ENCODE measurements at places on chromosomes 1 and 21.

DNA sequence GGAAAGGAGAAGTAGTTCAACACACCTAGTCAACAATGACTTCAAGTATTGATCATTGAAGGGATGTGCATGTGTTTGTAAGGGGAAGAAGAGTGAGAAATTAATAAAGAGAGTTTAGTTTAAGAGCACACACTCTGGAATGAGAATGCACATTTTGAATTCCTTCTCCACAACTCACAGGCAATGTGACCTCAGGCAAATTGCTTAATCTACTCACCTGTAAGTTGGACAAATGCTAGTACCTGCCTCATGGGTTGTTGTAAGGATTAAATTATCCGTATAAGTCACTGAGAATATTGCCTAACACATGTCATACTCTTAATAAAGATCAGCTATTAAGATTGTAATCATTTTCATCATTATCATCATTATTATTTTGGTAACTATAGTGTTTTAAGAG lies 204.0 kb upstream of the NFIA start:
- no peak for DNase-seq

- DNase-seq: no peak
These were observed 132.0 kb downstream of the SYF2 start for GRCh38 chr1:25100151-25100833.

GRCh38 chr21:34213959-34214358 lies 140.6 kb downstream of the MRPS6 start:
- DNase-seq: no peak

GRCh38 chr1:151982300-151983005 lies 11.2 kb downstream of the S100A10 start:
- DNase-seq: no peak

DNA sequence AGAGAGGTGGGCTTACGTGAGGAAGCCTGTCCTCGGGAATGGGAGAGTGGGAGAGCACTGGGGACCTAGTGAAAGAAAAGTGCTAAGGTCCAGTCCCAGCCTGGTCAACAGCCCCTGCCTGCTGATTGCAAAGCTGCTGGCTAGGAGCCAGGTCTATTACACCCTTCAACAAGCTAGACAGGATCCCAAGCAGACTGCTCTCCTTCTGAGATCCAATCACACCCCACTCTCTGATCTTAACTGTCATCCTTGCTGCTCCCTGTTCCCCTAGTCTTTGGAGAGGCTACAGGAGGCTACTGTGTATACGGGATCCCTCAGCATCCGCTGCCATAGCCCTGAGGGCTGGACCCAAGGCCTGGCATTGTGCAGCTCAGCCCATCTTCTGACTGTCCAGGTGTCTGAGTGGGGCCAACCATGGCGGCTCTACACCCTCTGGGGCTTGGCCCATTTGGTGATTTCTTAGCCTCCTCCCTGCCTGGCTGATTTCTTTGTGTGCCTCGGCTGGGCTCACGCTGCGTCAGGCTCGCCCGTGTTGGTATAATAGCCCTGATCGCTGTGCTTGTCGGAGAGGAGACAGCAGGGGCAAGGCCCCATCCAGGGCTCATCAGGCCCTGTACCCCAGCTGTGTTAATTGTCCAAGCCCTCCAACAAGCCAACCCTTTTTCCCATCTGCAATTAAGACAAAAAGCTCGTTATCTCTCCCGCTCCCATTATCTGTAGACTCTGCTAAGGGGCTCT lies 43.9 kb downstream of the NAV1 start:
- no peak for DNase-seq

DNA sequence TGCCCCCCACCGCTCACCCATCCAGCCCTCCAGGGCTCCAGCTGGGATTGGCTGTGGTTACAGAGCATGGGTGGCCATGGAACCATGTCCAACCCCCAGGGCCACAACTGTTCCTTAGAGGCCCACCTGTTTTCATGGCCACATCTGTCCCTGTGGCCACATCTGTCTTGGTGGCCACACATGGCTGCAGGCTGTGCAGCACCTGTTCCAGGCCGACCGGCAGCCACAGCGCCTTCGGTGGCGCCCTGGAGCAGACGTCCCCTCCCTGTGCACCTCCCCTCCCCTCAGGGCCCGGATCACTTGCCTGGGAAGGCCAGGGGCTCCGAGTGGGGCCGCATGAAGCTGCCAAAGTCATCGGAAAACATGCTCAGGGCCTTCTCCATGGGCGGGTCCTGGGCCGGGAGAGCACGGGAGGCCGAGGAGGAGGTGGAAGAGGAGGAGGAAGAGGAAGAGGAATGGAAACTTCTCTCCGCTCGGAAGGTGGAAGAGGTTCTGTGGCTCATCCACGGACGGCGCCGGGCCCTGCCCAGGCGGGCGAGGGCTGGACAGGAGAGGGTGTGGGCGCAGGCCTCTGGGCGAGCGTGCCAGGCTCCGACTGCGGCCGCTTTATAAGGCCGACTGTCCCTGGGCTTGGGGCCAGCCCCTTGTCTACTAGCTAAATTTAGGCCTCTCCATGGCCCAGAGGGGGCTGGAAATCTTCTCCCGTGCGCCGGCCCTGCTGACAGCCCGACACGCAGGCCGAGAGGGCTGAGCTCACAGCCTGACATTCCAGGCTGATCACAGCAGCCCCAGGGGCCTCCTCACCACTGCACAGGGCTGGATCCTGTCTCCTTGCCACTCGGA lies at the start of gene HSPB7:
TSS of gene HSPB7 (minus strand) at position 583 of the 843 bp plus-strand sequence. CDS start at position 503, 80 bp downstream.
- peak; percentile 27 for DNase-seq

DNA sequence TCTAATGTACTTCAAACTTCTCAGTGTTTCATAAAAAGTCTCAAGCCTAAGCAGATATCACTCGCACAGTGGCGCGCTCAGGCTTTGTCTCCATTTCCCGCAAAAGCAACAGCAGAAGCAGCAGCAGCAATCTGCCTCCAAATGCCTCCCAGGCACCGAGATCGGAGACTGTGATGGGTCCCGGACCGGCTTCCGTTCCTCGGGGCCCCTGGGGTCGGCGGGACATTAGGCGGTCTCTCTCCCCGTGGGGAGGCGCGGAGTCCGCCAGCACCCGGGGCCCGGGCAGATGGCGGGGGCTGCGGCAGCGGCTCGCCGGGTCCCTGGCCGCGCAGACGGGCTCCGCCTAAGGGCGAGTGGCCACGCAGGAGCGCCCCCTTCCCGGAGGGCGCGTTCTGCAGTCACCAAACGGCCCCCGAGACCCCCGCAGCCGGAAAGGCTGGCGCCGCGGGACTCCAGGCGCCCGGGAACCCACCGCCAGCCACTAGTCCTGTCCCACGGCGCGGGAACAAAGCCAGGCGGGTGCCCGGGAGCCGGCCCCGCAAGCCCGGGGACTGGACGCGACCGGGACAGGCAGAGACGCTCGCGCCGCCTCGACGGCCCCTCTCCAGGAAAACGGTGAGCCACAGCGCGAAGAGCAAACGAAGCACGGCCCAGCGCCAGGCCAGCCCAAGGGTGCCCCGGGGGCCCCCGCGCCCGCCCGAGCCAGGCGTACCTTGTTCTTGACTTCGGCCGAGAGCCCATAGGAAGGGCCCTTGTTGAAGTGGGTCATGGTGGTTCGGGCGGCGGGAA lies 590 bp downstream of the CNN3 start:
- DNase-seq: peak; percentile 53

DNA sequence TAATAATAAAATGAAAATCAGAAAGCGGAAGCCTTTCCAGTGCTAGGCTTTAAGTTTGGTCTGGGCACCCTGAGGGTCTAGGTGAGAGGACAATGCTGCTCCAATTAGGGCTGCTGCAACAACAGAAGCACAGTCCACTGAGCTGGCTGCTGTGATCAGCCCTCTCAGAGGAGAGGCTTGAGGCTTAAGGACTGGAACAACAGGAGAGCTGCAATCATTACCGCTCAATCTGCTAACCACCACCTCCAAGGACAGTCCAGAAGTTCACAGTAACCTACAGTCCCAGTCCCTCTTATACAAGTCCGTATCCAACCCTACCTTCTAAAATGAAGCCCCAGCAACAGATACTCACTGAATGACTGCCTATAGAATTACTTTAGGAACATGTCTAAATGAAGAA lies 62.1 kb downstream of the USP24 start:
- no peak for DNase-seq

DNA sequence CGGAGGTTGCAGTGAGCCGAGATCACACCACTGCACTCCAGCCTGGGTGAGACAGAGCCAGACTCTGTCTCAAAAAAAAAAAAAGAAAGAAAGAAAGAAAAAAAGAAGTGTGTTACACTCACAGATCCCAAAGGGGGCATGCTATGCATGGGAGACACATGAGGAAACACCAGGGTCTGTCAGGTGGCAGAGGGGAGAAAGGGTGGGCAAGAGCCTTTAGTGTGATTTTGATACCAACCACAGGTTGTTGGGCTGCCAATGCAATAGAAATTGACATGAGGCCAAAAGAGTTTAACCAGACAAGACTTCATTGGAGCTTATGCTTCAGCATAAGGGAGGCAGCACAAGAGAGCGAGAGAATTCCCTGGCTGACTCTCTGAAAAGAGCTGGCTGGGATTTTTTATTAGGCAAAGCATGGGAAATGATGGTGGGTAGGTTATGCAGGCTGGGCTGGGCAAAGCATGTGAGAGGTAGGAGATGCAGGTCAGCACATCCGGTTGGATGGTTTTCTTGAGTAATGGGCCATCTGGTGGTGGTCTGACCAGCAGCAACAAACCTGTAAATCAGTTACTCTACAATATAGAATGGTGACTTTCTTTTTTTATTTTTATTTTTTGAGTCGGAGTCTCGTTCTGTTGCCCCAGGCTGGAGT lies 11.7 kb upstream of the EXTL1 start:
- DNase-seq: no peak

DNA sequence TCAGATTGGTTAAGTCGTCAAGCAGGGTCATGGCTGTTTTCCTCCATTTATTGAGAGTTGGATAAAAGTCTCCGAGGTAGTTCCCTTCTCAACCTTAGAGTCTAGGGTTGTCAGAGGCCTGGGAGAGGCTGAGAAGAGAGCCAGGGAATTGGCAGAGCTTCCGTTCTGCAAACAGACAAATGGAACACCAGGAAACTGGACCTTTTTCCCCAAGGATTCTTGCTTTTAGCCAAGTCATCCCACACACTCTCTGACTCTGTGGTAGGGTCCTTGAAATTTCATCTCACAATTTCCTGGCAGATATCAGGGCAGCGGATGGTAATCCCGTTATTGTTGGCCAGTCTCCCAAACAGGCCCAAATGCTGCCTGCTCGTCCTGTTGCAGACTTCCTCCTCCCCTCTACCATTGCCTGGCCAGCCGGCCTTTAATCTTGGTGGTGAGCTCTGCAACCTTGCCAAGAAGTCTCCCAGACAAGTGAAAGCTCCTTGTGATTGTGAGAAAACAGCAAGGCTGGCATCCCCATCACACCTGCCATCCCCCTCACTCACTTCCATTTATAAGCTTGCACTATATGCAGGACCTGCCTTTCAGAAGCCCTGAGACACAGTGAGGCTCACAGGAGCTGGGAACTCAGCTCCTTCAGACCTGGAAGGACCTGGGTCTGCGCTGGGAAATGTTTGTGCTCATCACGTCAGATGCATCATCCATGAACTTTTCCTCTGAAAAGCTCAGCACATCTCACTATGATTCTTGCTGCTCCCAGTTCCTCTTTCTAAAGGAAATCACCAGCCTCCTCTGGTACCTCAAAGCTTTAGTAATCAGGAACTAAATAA lies 13.7 kb upstream of the SRP9 start:
- no peak for DNase-seq

DNA sequence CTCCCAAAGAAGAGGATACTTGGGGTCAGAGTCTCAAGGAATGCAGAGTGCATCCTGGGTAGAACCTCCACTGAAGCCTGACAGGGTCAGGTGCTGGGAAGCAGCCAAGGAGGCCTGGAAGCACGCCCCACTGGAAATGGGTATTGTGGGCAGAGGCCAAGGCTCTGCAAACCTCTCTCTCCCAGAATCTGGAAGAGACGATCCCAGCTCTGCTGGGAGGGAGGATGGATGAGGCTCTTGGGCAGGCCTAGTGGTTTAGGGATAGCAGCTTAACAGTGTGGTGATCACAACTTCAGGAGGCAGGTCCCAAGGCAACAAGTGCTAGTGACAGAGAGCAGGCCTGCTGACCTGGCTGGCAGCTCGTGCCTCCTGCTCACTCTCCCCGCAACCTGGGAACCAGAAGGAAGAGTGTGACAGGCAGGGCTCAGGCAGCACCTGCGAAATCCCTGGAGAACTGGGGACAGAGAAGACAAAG lies 641.0 kb downstream of the PLPP3 start:
- no peak for DNase-seq

GRCh38 chr1:169196581-169196980 lies 90.1 kb downstream of the ATP1B1 start:
- DNase-seq: no peak

DNA sequence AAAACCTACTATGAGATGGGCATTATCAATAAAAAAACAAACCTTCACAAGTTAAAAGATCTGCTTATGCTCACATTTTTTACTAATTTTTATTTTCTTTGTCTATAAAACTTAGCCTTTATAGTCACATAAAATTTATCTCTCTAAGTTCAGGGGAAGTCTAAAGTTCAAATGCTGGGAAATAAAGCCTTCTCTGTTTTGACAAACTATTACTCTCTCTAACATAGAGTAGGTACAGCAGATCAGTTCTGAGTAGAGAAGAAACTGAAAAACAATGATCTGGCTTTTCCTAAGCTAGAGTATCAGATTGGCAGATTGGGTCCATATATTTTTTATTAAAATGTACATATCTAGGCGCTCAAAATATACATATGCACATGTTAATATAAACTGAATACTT lies 31.2 kb downstream of the C1orf141 start:
- DNase-seq: no peak

DNA sequence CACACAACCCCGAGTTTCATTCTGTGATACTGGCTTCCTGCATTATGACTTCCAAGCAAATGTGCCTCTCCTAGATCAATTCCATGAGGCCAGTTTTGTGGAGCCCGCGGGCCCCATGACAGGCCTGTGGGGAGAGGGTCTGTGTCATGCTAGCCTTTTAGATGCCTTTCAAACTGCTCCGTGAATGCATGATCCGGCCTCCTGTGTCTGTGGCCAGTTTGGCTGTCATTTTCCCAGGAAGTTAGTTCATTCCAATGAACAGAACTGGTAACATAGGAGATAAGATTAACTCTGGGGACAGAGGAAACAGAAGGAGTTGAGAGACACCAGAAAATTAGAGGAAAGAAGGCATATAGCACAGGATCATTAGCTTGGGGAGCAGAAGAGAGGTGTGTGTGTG lies 3.2 kb downstream of the FNDC7 start:
- DNase-seq: no peak

GRCh38 chr1:246724731-246725095 lies 504 bp downstream of the SCCPDH start:
- DNase-seq: peak; percentile 62

- no peak for DNase-seq
These were observed 140.2 kb upstream of the FGGY start for GRCh38 chr1:59156526-59157199.

- DNase-seq: peak; percentile 17
These were observed 139.2 kb downstream of the NTMT2 start for GRCh38 chr1:170284951-170285350.

DNA sequence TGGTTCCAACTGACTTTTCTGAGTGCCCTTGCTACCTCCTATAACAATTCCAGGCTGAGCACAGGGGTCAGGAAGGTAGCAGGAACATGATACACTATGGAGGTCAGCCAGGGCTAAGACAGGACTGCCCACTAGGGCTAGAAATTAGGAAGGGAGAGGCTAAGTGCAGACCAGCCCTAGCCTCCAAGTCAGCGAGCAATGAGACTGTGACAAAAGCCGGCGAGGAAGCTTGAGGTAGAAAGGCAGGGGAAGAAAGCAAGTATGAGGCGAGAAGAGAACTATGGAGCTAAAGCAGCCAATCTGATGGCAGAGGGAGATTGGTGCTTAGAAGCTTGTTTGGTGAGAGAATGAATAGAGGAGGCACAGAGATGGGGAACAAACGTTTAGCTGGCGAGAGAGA lies 4.7 kb downstream of the UROD start:
- no peak for DNase-seq

GRCh38 chr1:55685560-55685959 lies 470.4 kb upstream of the USP24 start:
- no peak for DNase-seq

All from renal pelvis (tissue), 12 donors.